Kasumi-1 (cell line): ENCODE measurements at places on chromosomes 5 and 9.

- no peak for DNase-seq
Observed at GRCh38 chr9:96686638-96687335, 31.7 kb upstream of the PRXL2C start.

DNA sequence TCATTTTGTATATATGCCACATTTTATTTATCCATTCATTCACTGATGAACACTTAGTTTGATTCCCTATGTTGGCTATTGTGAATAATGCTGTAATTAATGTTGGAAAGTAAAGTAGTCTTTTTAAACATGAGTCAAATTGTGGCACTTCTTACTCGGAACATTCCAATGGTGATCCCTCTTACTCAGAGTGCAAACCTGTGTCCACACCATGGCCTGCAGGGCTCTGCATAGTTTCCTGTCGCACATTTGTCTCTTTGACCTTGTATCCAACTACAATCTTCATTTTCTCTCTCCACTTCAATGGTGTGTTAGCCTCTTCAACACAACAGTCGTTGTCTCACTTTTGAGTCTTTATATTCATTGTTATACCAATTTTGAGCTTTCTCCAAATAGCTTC is 98.1 kb upstream of the PAPPA start:
- DNase-seq: no peak

GRCh38 chr5:53590759-53591158 is 30.3 kb downstream of the NDUFS4 start:
- DNase-seq: no peak

GRCh38 chr5:989961-990530 is 18.6 kb upstream of the NKD2 start:
- peak; percentile 34 for DNase-seq

GRCh38 chr9:129486756-129487657 is 133.9 kb downstream of the C9orf50 start:
- DNase-seq: no peak

- DNase-seq: peak; percentile 58
Observed at GRCh38 chr5:149550268-149550583, 1.0 kb downstream of the CSNK1A1 start.

DNA sequence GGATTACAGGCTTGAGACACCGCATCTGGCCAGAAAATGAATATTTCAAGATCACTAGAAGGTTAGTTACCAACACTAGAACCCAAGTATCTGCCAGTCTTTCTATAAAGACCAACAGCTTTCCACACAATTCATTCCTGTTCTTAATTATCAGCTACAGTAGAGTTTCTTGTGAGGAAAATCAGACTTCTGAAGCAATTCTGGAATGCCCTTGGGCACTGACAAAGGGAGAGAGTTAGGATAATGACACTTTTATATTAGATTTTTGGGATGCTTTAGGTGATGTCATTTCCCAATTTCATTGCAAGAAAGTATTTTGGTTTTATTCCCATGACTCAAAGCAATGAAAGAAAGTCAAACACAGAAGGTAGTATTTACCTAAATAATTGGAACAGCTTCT is 497.0 kb upstream of the TUSC1 start:
- DNase-seq: no peak

DNA sequence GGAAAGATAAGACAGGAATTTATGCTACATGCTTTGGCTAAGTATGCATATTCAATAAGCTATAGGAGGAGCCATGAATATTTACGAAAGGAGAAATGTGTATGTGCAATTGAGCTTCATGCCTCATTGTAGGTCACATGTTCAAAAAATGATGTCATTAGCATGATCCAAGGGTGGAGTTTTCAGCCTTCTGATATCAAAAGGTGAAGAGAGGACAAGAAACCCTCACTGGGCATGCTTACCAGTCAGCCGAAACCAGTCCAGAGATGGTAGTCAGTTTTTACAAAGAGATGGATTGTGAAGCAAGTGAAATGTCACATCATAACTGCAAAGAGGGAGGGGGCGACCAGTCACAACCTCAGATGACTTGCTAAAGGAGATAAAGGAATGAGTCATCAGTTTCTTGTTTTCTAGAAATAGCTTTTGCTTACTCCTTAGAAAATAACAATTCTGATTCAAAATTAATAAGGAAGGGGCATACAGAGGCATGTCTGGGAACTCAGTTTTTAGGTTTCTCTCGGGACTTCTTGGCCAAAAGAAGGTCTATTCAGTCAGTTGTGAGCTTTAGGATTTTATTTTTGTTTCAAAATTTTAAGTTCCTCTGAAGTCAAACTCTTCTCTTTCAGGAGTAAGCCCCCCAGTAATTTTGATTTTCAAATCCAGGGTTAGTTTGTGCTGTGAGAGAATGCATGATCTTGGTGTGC is 1067.8 kb upstream of the EDIL3 start:
- no peak for DNase-seq

DNA sequence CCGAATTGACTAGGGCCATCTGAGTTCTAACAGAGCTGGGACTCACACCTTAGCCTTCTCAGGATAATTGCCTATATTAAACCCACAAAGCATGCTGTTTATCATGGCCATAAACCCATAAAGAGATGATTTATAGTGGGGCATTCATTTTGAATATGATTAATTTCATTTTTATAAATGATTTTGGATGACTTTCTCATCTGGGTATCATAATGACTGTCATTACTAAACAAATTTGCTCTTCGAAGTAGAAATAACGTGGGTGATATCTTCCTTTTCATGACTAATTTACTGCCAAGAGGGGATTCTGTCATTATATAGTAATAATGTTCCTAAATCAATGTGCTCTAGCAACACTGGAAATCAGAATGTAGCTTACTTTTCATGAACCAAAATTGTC is 498.2 kb downstream of the CDH12 start:
- no peak for DNase-seq

DNA sequence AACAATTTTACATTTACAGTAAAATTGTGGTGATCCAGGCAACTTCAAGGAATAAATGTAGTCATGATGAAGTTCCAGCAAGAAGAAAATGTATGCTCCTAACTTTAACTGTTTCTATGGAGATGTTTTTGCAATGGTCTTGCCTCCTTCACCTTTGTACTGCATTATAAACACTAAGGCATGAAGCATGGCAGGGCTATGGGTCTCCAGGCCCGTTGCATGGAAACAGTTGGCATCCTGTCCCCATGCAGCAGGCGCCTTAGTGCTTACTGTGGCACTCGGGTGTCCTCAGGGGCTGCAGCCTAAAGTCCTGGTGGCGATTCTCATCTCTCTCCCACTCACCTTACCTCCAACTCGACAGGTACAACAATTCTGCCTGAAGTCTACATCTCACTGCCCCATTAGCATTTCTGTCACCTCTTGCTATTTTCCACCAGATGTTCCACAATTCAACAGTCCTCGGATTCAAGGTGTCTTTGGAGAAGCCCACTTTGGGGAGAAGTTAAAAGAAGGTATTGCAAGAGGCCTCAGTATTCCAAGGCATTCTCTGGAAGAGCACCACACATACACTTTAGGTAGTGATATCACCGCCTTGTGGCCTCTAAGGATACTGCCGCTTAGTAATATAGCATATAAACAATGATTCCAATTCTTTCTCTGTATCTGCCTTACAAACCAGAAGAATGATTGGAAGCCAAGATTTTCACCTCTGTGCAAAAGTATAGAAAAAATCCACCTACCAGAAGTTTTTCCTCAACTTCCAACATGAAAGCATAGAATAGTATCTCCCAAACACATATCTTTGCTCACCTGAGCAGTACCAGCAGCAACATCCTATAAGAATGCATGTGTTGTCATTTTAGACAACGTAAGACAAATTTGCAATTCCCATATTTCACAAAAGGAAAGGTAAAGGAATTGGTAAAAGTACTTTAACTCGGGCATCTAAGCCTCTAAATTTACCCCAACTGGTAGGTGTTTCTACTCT is 5.1 kb downstream of the LIFR start:
- DNase-seq: peak; percentile 51
